ENCODE measurements at places on chromosomes 4 and X. TPM values are rescaled to one million over a fixed set of nuclear protein-coding genes. Genes with fewer than 3 reads are reported as not detected.

Gene GPR34
- 0.11 TPM for total RNA-seq

Gene NEIL3
- 15.9 TPM for total RNA-seq

Gene CYSLTR1
- not detected for total RNA-seq

Gene NLGN4X
- total RNA-seq = 0.07 TPM

Measured in A549 treated with DMSO at 1 μM for 4 hours (cell line).